ENCODE measurements at places on chromosomes 2 and 18. TPM values are rescaled to one million over a fixed set of nuclear protein-coding genes. Genes with fewer than 3 reads are reported as not detected.

GRCh38 chr2:202716953-202717597 is 82.3 kb downstream of the FAM117B start:
- no peak for DNase-seq

- peak; percentile 78 for DNase-seq
These were observed 1.9 kb upstream of the ESPNL start for GRCh38 chr2:238097988-238098871.

Gene MMADHC
- 80.4 TPM for polyA plus RNA-seq

Gene TMEM178A
- polyA plus RNA-seq = 5.7 TPM

Gene HNRNPLL
- 11.3 TPM for polyA plus RNA-seq

- no peak for DNase-seq
These were observed 2.7 kb downstream of the STK16 start for GRCh38 chr2:219247678-219248642.

Gene TSPYL6
- not detected for polyA plus RNA-seq

Gene NGEF
- polyA plus RNA-seq = 1.5 TPM

GRCh38 chr18:26470011-26470637 is 78.2 kb downstream of the KCTD1 start:
- DNase-seq = no peak

Gene GRP
- polyA plus RNA-seq = not detected

GRCh38 chr2:235835810-235836209 is 332.4 kb downstream of the GBX2 start:
- DNase-seq = no peak

DNA sequence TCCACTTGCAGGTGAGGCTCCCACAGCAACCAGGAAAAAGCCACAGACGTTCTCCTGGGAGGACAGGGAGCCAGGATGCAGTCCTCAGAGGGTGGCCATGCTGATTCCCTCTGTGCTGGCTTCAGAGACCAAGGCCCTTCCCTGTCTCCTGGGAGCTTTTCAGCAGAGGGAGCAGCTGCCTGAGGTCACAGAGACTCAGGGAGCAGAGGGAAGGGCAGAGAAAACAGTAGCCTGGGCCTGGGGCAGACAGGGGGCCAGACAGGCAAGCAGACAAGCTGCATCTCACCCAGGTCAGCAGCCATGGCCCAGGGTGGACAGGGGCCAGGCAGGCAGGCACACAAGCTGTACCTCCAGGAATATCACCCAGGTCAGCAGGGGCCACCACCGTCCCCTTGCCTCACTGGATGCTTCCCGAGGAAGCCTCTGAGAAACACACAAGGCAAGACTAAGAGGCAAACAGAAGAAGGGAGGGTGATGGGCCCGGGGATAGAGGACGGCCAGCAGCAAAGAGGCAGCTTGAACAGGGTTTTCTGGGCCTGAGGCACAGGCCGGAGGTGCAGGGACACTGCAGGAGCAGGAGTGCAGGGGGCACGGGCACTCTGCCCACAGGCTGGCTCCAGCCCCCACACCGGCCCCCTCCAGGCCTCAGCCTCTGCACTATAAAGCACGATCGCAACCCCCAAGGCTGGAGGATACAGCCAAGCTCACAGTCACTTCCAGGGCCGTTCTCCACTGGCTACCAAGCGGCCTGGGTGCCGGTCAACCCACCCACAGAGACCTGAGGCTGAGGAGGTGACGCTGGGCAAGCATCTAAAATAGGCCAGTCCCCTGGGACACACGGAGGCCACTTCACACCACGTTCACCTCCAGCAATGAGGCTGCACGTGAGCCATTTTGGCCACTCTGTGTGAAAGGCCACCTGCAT is 6.1 kb downstream of the SLC66A2 start:
- no peak for DNase-seq

Gene UGT1A5
- polyA plus RNA-seq = not detected

GRCh38 chr2:177273408-177273807 is 8.9 kb upstream of the NFE2L2 start:
- DNase-seq = no peak

Gene TLX2
- 0.05 TPM for polyA plus RNA-seq

DNA sequence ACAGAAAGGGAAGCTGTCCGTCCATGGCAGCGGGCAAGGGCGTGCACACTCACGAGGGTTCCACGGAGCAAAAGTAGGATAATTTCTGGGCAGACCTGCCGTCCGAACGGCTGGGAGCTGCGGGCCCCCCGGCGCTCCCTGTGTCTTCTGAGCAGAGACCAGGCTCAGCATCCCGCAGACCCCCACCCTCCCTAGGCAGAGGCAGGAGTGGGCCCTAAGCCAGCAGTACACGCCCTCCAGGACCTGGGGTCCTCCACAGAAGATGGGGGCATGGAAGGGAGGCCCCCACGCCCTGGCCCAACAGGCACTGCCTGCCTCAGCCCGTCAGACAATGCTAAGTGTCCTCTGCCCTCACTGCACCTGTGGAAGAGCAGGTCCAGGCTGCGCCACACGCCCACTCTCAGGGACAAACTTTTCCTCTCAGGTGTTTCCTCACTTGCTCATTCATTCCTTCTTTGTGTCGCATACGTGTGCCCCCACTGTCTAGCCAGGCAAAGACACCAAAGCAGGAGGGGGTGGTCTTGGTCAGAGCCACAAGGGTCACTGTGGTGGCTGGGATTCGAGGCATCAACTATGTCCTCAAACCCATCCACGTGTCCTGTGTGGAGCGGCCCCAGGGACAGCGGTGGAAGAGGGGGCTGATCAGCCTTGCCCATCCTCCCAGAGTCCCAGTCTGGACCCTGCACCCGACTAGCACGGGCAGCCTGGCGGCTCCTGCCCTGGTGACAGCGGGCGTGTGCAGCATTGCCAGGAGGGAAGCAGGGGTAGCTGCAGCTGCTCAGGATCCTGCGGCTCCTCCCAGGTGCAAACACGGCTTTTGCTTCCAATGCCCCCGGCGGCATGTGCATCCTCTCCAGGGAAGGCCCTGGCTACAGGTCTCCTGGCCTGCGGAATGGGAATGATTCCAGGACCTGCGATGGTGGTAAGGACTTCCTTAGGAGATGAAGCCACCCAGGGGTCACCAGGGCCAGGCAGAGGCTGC is 2.4 kb upstream of the GPC1 start:
- peak; percentile 16 for DNase-seq

Data from right cardiac atrium (tissue), 5 donors.